ENCODE measurements at places on chromosomes 11 and 22. TPM values are rescaled to one million over a fixed set of nuclear protein-coding genes. Genes with fewer than 3 reads are reported as not detected.

GRCh38 chr11:74203966-74204365, 32.9 kb downstream of the PPME1 start:
- H3K4me1 ChIP-seq: no peaks in the 10 kb centered on the region
- no peak for DNase-seq
- no peak overlapping the region for H3K4me3 ChIP-seq
- no peaks in the 10 kb centered on the region for H3K27me3 ChIP-seq
- no peak overlapping the region for H3K27ac ChIP-seq

GRCh38 chr22:43036282-43036829, 21.4 kb upstream of the PACSIN2 start:
- peak; percentile 23 for DNase-seq
- no peaks in the 10 kb centered on the region for H3K4me1 ChIP-seq
- no peak overlapping the region for H3K4me3 ChIP-seq
- no peaks in the 10 kb centered on the region for H3K36me3 ChIP-seq

The MEI1 gene
- 4.3 TPM for total RNA-seq

The MN1 gene
- total RNA-seq: 3.2 TPM

The GGTLC2 gene
- total RNA-seq: not detected

GRCh38 chr22:38114484-38115398, 4.3 kb upstream of the BAIAP2L2 start:
- H3K4me1 ChIP-seq: no peaks in the 10 kb centered on the region
- H3K27me3 ChIP-seq: no peaks in the 10 kb centered on the region
- DNase-seq: peak; percentile 73
- H3K36me3 ChIP-seq: no peaks in the 10 kb centered on the region
- no peak overlapping the region for H3K27ac ChIP-seq

DNA sequence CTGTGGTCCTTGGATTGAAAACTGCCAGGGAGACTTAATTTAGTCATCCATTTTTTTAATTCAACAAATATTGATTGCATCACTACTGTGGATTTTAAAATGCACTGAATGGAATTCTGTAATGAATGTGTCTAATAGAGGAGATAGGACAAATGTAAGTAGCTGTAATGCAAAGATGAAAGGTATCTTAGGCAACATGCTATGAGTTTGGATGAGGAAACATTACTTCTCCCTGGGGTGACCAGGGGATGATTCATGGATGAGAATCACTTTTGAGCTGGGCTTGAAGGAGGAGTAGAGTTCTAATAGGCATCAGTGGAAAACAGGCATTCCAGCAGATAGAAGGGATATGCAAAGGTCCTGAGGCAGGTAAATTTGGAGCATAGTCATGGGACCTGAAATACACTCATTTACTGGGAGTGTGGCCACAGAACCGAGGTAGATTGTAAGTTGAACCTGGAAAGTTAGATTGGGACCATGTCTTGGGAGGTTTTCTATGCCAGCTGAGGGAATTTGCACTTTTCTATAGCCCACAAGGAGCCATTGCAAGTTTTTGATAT, 43.4 kb downstream of the PKNOX2 start:
- H3K27ac ChIP-seq: no peak overlapping the region
- no peak overlapping the region for H3K4me3 ChIP-seq
- H3K27me3 ChIP-seq: no peaks in the 10 kb centered on the region
- DNase-seq: no peak
- no peaks in the 10 kb centered on the region for H3K36me3 ChIP-seq

- no peaks in the 10 kb centered on the region for H3K27me3 ChIP-seq
- peaks cover 14% of the 10 kb centered on the region for H3K4me1 ChIP-seq
- DNase-seq: no peak
- peak overlapping the region; percentile 61 for H3K27ac ChIP-seq
These were observed 38.3 kb upstream of the GNB1L start for GRCh38 chr22:19892925-19893324.

- H3K27me3 ChIP-seq: no peaks in the 10 kb centered on the region
- no peak for DNase-seq
- peak overlapping the region; percentile 11 for H3K4me3 ChIP-seq
- H3K36me3 ChIP-seq: no peaks in the 10 kb centered on the region
These were observed 2.8 kb downstream of the SPON1 start for GRCh38 chr11:13965337-13965736.

The RBX1 gene
- total RNA-seq: 42.7 TPM

DNA sequence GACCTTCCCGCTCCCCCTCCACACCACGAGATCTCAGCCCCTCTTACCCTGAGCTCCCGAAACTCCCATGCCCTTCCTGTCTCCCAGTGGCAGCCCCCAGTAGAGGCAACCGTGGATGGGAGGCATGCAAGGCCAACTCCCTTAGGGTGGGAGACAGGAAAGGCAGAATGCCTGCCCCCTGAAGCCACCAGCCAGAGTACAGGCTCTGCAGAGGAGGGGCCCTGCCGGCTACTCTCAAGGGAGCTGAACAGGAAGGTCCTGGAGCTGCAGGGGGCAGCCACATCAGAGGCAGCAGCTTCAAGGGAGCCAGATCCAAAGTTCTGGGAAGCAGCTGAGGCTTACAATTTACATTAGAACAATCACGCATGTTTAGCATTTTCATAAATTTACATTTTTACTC, 38.3 kb downstream of the PDE2A start:
- no peak overlapping the region for H3K4me3 ChIP-seq
- no peaks in the 10 kb centered on the region for H3K4me1 ChIP-seq
- no peak for DNase-seq
- no peak overlapping the region for H3K27ac ChIP-seq
- no peaks in the 10 kb centered on the region for H3K27me3 ChIP-seq

The MAP4K2 gene
- total RNA-seq: 14.0 TPM

DNA sequence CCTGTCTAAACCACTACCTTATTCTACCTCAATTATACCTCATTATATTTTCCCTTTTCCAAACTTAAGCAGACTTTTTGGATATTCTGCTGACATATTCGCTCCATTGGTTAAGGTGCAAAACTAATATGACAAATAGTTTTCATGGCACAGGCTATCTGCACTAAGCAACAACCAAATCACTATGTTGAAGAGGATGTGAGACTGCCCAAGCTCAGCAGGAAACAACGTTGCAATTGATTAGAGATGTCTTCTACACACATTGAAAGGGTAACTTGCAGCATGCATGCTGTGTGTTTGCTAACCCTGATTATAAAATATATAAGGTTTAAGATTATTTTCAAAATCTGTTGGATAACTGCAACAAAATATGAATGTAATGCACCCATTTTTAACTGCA, 61.6 kb downstream of the STK33 start:
- no peak overlapping the region for H3K4me3 ChIP-seq
- H3K27ac ChIP-seq: no peak overlapping the region

GRCh38 chr22:28773461-28773867, 969 bp downstream of the CCDC117 start:
- H3K4me1 ChIP-seq: no peaks in the 10 kb centered on the region
- no peak for DNase-seq
- no peaks in the 10 kb centered on the region for H3K36me3 ChIP-seq
- peak overlapping the region; percentile 100 for H3K27ac ChIP-seq
- H3K27me3 ChIP-seq: no peaks in the 10 kb centered on the region

DNA sequence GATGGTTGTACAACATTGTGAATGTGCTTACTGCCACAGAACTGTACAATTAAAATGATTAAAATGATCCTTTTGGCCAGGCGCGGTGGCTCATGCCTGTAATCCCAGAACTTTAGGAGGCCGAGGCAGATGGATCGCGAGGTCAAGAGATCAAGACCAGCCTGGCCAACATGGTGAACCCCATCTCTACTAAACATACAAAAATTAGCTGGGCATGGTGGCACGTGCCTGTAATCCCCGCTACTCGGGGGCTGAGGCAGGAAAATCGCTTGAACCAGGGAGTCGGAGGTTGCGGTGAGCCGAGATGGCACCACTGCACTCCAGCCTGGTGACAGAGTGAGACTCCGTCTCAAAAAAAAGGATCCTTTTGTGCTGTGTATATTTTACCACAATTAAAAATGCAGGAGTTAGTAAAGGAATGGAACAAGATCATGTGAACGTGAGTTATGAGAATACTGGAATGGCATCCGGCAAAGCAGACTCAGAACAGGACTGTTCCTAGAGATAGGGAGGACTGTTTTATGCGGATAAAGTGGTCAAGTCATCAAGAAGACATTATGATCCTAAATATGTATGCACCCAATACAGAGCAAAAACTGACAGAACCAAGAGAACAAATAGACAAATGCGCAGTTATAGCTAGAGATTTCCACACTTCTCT, 58.0 kb upstream of the CLDN5 start:
- DNase-seq: no peak
- H3K27me3 ChIP-seq: no peaks in the 10 kb centered on the region
- no peaks in the 10 kb centered on the region for H3K4me1 ChIP-seq
- no peak overlapping the region for H3K27ac ChIP-seq

DNA sequence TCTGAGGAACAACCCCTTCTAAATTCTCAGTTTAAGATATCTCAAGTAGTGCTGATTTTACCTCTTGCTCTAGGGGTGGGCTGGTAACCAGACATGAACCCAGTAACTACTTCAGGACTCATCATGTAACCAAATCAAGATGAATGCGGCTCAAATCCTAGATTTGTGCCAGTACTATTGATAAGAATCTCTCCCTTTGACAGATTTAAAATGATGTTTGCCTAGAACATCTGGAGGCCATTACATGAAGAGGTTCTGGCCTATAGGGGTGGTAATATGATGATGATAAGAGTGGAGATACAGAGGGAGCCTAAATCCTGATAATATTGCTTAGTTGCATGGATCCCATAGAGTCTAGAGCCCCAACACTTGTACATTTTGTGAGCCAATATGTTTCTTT, 672.6 kb upstream of the ANO5 start:
- no peak overlapping the region for H3K4me3 ChIP-seq
- H3K4me1 ChIP-seq: no peaks in the 10 kb centered on the region
- H3K36me3 ChIP-seq: no peaks in the 10 kb centered on the region
- no peak for DNase-seq
- no peaks in the 10 kb centered on the region for H3K27me3 ChIP-seq
- no peak overlapping the region for H3K27ac ChIP-seq

GRCh38 chr11:103995896-103996295, 40.5 kb upstream of the DDI1 start:
- H3K27me3 ChIP-seq: no peaks in the 10 kb centered on the region
- no peak for DNase-seq
- H3K4me1 ChIP-seq: no peaks in the 10 kb centered on the region
- H3K36me3 ChIP-seq: no peaks in the 10 kb centered on the region

DNA sequence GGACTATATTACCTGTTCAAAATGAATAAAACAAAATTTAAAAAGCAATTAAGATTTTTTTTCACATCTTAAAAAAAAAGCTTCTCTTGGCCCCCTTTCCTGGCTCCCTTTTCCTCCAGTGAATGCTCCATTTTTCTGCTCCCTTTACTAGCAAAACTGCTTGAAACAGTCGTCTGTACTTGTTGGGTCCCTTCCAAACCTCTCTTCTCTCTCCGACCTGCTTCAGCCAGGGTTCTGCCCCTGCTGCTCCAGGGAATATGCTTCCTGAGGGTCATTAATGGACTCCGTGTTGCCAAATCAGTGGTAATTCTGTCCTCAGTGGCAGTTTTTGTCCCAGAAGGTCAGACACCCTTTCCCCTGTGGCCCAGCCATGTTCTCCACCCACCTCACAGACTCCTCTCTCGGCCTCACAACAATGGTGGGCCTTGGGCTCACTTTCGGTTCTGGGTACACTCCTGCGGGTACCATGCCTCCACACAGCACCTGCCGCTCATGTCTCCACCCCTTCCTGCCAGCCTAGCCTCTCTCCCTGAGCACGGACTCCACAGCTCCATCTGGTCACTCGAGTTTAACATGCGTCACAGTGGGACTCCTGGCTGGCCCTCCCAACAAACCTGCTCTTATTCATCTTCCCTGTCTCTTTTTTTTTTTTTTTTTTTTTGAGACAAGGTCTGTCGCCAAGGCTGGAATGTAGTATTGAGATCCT, 7.8 kb upstream of the POLR3H start:
- H3K36me3 ChIP-seq: no peaks in the 10 kb centered on the region
- H3K4me1 ChIP-seq: no peaks in the 10 kb centered on the region
- no peak overlapping the region for H3K4me3 ChIP-seq
- H3K27me3 ChIP-seq: no peaks in the 10 kb centered on the region
- DNase-seq: no peak

GRCh38 chr11:123475469-123475868, 45.4 kb downstream of the GRAMD1B start:
- no peak for DNase-seq
- no peaks in the 10 kb centered on the region for H3K27me3 ChIP-seq
- no peak overlapping the region for H3K4me3 ChIP-seq
- H3K27ac ChIP-seq: no peak overlapping the region
- H3K4me1 ChIP-seq: no peaks in the 10 kb centered on the region
- no peaks in the 10 kb centered on the region for H3K36me3 ChIP-seq

- no peaks in the 10 kb centered on the region for H3K36me3 ChIP-seq
- no peak overlapping the region for H3K4me3 ChIP-seq
- H3K27me3 ChIP-seq: no peaks in the 10 kb centered on the region
- DNase-seq: no peak
- H3K4me1 ChIP-seq: no peaks in the 10 kb centered on the region
These were observed 23.4 kb downstream of the C2CD3 start for GRCh38 chr11:74147199-74147929.

The C11orf24 gene
- total RNA-seq: 22.7 TPM

All from breast epithelium (tissue), 4 donors.